ENCODE measurements at places on chromosomes 12 and 14.

- no peak for DNase-seq
These were observed 28.4 kb downstream of the BCL2L14 start for GRCh38 chr12:12099102-12099501.

DNA sequence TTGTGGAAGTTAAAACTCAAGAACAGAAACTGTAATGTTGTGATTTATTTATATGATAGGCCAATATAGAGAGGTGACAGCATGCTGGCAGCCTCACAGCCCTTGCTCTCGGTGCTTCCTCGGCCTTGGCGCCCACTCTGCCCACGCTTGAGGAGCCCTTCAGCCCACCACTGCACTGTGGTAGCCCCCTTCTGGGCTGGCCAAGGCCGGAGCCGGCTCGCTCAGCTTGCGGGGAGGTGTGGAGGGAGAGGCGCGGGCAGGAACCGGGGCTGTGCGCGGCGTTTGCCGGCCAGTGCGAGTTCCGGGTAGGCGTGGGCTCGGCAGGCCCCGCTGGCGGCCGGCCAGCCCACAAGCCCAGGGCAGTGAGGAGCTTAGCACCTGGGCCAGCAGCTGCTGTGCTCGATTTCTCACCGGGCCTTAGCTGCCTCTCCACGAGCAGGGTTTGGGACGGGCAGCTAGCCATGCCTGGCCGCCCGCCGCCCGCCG, 65.8 kb upstream of the SLC8A3 start:
- no peak for DNase-seq

DNA sequence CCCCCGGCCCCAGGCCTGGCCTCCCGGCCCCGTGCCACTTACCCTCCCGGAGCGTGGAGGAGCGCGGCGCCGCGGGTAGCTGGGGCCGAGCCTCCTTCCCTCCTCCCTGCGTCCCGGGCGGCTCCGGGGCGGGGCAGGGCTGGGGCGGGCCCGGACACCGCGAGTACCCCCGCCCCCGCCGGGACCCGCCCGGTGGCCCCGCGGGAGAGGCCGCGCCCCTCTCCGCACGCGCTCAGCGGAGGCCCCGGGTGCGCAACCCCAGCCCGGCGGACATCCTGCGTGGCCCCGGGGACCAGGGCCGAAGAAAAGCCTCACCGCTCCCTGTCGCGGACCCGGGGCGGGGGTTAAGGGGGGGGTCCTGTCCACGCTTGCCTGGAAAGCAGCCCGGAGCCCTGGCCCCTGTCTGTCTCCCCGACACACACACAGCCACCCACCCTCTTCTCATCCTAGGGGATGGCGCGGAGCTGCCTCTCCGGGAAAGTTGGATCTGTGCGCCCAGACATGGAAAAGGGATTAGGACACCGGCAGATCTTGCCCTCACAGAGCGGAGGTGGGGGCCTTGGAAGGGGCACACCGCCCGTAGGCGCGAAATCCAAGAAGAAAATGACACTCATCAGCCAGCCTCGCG, at the start of gene SYNE3:
Gene SYNE3, minus strand, starts transcription at position 97 of the 628 bp plus-strand sequence. CDS start 40,829 bp downstream, outside the sequence.
- peak; percentile 71 for DNase-seq

GRCh38 chr12:46944088-46944487, 118.3 kb upstream of the SLC38A4 start:
- DNase-seq: no peak

- DNase-seq: no peak
These were observed 39.9 kb downstream of the ATL1 start for GRCh38 chr14:50599700-50600444.

DNA sequence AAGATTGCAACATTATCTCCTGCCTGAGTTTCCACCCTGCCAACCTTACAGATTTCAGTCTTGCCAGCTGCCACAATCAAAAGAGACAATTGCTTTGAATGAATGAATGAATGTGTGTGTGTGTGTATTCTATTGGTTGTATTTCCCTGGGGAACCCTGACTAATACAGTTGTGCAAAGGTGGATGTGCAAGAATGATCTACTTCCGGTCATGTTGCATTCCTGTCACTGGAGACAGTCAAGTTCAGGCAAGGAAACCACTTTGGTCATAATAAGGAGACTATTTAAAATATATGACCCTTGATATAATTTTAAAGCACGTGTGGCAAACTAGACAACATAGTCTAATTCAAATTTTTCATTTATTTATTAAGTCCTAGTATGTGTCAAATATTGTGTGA, 13.1 kb downstream of the RERG start:
- DNase-seq: no peak

- no peak for DNase-seq
These were observed 163.0 kb downstream of the OTOGL start for GRCh38 chr12:80262346-80262745.

Measured in activated B cell treated with CpG ODN at 0.5 μM for 24 hours (primary cell).